ENCODE measurements at places on chromosomes 4 and X. TPM values are rescaled to one million over a fixed set of nuclear protein-coding genes. Genes with fewer than 3 reads are reported as not detected.

CXCL6 gene
- total RNA-seq: 0.20 TPM

ZFP92 gene
- 1.4 TPM for total RNA-seq

MRPL1 gene
- 27.0 TPM for total RNA-seq

MTNR1A gene
- 0.80 TPM for total RNA-seq

PRKG2 gene
- total RNA-seq: 0.90 TPM

Data from mesothelial cell of epicardium (in vitro differentiated cells).